Tibial artery (tissue), 4 donors: ENCODE measurements at places on chromosomes 4 and X.

DNA sequence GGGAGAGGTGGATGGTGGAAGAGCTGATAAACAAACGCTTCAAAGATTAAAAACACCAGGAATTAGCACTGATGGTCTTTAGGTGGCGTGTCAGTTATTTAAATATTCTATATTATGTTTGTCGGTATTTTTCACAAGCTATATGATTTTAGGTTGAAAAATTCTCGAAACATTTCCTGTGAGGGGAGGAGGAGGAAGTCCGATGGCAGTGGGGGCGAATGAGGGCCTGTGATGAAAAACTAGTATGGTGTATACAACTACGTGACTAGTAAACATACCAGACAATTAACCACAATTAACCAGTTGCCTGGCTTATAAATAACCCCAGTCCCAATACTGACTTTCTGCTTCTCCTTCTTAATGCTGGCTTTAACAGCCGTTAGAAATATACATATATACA lies 595 bp upstream of the NAP1L2 start:
- no peak for DNase-seq

DNA sequence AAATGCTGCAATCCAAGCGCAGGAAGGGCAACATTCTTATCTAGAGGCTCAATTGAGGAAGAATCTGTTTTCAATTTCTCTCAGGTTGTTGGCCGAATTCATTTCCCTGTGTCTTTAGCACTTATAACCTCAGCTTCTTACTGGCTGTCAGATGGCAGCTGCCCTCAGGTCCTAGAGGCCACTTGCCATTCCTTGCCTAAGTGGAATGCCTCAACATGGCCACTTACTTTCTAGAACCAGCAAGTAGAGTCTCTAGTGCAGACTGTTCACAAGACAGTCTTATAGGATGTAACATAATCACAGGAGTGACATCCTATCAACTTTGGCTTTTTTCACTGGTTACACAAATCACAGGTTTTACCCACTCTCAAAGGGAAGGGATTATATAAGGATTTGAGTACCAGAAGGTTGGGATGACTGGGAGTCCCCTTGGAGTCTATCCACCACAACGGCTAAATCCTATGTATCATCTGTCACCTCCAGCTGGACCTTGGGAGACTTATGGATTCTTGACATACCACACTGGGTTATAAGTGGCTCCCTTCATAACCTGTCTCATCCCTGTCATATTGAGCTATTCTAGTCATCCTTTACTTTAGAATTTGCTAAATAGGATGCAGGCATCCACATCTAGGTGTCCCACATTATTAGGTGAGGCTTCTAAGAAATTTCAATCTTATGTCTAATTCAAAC lies 297.9 kb upstream of the CTSO start:
- DNase-seq: no peak

DNA sequence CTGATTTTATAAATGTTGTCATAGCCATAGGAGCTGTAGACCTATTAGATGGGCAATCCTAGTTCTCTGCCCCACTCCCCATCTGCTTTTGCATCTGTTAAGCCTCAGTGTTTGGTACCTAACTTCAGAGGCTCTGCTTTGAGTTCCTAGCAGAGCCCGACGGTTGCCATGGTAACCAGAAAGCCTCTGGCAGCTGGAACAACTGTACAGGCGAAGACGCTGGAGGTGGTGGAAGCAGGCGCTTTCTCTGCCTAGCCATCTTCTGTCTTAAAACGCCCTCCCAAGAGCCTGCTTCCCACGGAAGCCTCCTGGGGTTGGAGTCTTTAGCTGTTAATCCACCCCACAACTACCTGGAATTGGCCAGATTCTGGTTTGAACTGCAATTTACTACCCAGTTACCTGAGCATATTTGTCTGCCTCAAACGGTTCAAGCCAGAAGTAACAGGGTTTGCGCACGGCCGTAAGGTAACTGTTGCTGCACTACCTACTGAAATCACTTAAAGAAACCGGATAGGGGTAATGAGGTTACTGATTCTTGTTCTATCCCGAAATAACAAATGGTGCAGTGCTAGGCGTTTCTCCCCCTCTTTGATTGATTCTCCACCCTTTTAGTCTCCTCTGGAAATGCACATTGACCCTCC lies 1.0 kb upstream of the GABRG1 start:
- no peak for DNase-seq

GRCh38 chrX:65932173-65933084 lies 107.5 kb downstream of the VSIG4 start:
- no peak for DNase-seq

DNA sequence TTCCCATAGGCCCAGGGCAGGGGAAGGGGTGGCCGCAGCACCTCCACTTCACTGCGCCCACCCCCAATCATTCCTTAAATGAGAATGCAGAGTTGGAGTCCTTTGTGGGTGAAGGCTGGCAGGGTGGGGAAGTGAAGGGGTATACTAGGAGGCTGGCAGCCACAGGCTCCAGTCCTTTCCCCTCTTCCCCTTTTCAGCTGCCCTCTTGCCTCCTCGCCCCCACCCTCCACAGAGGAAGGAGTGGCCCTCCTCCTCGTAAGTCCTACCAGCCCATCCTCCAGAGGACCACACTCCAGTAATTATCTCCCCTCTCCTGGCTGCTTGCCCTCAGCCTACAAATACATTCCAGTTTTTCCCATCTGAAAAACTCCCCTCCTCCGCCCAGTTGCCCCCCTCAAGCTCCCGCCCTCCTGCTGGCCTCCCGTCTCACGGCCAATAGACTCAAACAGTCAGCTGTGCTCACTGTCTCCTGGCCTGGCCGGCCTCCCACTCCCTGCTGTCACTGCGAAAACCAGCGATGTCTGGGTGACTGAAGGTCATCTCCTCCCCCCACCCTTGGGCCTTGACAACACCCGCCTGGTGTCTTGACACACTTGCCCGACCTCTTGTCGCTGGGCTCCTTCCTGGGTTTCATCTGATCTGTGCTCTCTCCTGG lies 38.8 kb downstream of the EFNB1 start:
- DNase-seq: no peak

GRCh38 chrX:139725720-139726119 lies 17.8 kb upstream of the MCF2 start:
- DNase-seq: no peak

DNA sequence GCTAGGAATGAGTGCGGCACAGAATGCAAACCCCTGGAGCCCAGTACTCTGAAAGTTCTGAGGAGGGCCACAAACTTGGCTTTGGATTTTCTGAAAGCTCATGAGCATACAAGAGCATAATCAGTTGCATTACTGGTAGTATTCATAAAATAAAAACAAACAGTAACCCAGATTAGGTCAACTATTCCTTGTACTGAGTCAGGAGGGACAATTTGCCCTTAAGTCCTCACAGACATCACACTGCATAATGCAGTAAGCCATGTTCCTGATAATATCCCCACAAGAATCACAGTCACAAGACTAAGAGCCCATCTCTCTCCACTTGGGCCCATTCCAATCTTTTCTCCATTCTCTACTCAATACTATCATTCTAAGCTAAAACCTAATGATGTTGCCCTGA lies 126.9 kb upstream of the NEIL3 start:
- DNase-seq: no peak

DNA sequence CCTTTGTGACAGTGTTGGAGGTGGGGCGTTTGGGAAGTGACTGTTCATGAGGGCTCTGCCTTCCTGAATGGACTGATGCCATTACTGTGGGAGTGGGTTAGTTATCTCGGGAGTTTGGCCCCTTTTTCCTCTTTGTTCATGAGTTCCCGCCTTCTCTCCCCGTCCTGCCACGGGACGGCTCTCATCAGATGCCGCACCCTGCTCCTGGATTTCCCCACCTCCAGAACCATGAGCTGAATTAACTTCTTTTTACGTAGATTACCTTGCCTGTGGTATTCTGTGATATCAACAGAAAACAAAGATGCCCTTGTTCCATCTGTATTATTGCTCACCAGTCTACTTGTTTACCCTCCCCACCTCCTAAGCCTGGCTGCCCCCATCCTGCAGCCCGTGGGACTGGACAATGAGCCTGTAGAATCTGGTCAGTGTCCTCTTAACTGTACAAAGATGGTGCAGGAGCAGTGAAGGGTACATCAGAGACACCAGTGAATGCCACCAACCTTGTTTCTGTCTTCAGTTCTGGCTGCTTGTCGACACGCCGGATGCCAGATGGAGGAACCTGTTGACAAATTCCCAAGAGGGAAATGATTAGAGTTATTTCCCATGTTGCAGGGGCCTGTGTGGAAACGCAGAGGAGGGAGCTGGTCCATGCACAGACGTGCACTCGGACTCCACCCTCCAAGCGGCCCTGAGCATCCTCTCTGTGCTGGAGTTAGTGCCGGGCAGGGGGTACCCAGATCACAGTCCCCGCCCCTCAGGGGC lies 104.7 kb downstream of the ABLIM2 start:
- no peak for DNase-seq

- no peak for DNase-seq
Measured at GRCh38 chr4:85805891-85806290, 330.9 kb downstream of the ARHGAP24 start.

DNA sequence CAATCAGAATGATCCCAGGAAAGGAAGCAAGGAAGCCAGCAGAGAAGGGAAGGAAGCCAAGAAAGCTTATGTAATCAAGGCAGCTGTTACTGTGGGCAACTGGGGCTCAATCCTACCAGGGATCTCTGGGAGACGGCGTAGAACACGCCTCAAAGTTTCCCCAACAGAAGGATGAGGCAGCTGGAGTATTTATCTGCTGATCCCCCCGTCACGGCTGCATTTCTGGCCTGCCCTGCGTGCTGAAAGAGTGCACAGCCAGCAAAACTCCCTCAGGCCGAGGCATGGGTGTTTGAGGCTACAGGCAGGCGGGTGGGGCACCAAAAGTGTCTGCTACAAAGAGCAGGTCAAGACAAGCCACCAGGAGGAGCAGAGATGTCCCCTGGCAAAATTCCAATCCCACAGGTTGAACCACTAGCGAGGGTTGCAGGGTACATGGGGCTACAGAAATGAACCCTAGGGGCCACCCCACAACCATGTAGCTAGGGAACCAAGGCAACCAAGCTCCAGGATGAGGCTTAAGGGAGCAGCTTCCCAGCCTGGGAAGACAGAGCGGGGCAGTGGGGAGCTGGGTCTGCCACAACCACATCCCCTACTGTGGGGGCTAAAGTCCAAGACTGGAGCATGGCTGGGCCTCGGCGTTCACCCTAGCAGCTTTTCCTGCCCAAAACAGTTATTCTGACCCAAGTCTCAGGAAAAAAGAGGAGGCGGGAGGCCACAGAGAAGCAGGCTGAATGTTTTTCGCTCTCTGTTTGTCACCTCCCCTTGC lies 113.4 kb downstream of the BCOR start:
- no peak for DNase-seq

GRCh38 chr4:71184195-71184781 lies 154.5 kb upstream of the SLC4A4 start:
- no peak for DNase-seq

DNA sequence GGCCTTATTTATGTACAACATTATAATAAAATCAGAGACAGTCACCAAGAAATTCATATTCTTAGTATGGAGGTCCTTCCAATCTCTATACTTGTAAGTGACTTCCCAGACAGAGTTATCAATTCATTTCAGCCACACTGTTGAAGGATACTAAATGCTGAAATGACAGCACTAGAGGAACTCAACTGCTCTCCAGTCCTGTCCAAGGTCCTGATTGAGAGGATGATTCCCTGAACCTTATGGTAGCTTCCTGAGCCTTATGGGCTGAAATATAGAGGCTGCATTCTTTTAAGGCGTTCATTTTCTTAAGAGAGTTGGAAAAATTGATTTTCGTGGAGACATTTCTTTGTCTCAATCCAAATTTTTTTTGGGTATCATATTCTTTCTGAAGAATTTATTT lies 205.9 kb downstream of the TLL1 start:
- DNase-seq: no peak

DNA sequence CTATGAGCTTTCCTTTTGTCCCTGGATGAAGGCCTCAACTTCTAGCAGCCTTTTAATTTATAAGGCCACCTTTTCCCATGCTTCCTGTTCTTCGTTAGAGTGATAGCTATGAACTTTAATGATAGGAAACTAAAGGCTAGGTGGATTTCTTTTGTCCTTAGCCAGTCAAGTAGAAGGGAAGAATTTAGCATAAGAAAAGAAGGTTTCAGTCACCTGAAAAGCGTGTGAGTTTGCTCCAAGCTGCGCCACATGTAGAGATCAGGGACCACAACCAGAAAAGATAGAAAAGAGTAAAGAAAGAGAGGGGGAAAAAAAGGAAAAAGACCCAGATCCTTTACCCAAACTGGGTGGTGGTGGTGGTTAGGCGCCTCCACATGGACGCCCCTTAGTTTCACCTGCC lies 28.6 kb downstream of the LUZP4 start:
- no peak for DNase-seq

DNA sequence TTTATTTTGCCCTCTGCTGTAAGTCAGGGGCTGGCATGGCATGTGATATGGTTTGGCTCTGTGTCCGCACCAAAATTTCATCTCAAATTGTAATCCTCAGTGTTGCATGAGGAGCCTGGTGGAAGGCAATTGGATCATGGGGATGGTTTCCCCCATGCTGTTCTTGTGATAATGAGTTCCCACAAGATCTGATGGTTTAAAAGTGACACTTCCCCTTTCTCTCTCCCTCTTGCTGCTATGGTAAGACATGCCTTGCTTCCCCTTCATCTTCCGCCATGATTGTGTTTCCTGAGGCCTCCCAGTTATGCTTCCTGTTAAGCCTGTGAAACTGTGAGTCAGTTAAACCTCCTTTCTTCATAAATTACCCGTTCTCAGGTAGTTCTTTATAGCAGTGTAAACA lies 72.0 kb upstream of the MSX1 start:
- DNase-seq: no peak

DNA sequence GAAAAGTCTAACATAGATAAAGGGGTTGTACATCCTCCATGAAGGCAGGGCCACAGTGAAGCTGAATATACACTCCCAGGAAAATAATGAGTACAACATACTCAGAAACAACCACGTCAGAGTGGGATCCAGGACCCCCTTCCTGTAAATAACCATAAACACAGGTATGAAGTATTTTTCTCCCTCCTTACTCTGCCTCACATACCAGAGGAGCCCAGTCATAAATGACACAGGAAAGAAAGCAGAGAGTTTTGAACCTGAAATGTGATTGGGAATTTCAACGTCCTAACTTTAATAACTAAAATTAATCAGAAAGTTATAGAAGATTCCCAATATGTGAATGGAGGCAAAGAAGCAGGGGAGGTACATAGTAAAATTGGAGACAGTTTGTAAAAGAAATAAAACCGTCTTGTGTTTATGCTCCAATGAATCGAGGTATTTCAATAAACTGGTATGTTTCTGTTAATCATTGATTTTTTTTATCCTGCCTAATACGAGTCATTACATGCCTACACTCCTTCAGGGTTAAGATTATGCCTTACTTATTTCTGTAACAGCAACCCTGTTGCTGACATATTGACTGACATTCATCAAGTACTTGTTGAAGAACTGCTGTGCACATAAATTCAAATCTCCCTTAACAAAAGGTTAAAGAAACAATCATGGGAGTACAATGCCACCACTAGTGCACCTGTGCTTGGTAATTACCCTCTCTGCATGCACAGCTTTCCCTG lies 431.3 kb downstream of the KCNIP4 start:
- DNase-seq: no peak
